HT1080 (cell line): ENCODE measurements at places on chromosomes 1 and 21. TPM values are rescaled to one million over a fixed set of nuclear protein-coding genes. Genes with fewer than 3 reads are reported as not detected.

DNA sequence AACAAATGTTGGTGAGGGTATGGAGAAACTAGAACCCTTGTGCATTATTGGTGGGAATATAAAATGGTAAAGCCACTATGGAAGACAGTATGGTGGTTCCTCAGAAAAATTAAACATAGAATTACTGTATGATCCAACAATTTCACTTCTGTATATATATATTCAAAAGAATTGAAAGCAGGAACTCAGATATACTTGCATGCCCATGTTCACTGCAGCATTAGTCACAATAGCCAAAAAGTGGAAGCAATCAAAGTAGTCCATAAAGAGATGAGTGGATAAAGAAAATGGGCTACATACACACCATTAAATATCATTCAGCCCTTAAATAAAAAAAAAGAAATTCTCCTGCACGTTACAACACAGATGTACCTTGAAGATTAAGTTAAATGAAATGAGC is 34.1 kb downstream of the ABL2 start:
- no peak for DNase-seq

Gene PPIE
- total RNA-seq, result 32.3 and 32.4 TPM in 2 replicates

- no peak for DNase-seq
Observed at GRCh38 chr1:20154301-20154831, 15.2 kb downstream of the PLA2G2F start.

DNA sequence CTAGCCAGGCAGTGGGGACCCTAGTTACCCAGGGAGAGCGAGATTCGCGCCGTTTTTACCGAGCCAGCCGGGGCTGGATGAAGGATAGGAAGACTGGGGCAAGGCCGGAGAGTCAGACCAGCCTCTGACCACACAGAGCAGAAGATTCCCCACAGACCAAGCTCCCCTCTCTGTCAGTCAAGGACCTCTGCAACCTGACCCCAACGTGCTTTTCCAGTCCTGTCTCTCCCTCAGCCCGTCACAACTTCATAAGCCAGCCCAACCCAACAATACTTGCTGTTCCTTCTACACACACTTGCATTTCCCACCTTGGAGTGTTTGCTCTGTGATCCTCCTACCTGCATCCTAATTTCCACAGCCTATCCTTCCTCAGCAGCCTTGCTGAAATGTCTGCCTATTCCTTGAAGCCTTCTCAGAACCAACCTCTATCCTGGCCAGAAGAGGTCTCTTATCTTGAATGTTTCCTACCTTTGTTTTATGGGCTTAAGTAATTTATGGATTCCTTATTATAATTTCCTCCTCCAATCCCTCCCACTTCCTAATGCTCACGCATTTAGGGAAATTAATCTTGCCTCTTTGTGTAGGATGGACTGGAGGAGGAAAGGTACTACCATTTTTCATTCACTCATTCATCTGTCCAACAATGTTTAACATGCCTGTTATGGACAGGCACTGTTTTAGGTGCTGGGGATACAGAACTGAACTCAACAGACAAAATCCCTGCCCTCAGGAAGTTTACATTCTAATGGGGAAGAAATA is at the start of gene GSTM3:
Gene GSTM3, minus strand, starts transcription at position 424 of the 759 bp plus-strand sequence. CDS start 751 bp downstream, outside the sequence.
- DNase-seq, result peak; percentile 15

- DNase-seq, result peak; percentile 86
Observed at GRCh38 chr1:8822373-8823294, 5.2 kb upstream of the RERE start.

Gene SELENON
- 24.3 and 36.5 TPM in 2 replicates for total RNA-seq

DNA sequence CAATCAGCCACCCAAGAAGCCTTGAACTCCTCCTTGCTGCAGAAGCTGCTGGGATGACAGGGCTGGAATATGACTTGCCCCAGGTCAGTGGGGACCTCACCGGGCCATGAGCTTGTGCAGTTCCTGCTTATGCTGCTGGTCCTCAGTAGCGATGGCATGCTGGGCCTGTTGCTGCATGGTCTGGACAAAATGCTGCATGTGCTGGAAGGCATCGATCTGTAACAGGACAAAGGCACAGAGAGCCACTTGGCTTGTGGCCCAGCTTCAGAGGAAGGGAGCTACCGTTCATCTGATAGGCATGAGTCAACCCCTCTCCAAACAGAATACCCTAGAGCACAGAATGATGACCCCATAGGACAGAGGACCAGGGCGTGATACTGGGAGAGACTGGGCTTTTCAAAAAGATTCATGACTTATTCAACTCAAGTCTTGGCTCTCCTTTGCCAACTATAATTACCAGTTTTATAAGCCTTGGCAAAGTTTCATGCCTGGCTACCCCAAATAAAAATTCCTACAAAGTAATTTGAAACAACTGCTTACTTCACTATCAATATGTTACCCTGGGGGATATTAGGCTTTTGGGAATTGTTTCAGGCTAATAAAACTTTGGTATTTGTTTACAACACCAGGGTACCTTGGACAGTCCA is 34.7 kb upstream of the EXOSC10 start:
- DNase-seq, result peak; percentile 55

Gene FRRS1
- total RNA-seq, result 1.9 and 4.0 TPM in 2 replicates

Gene ITLN2
- not detected in 2 replicates for total RNA-seq

GRCh38 chr1:206470692-206471414 is 577 bp downstream of the IKBKE start:
- peak; percentile 88 for DNase-seq

- DNase-seq, result no peak
Observed at GRCh38 chr1:204414016-204414415, 2.4 kb upstream of the PPP1R15B start.

- no peak for DNase-seq
Observed at GRCh38 chr1:165573787-165574186, 30.0 kb downstream of the LRRC52 start.

DNA sequence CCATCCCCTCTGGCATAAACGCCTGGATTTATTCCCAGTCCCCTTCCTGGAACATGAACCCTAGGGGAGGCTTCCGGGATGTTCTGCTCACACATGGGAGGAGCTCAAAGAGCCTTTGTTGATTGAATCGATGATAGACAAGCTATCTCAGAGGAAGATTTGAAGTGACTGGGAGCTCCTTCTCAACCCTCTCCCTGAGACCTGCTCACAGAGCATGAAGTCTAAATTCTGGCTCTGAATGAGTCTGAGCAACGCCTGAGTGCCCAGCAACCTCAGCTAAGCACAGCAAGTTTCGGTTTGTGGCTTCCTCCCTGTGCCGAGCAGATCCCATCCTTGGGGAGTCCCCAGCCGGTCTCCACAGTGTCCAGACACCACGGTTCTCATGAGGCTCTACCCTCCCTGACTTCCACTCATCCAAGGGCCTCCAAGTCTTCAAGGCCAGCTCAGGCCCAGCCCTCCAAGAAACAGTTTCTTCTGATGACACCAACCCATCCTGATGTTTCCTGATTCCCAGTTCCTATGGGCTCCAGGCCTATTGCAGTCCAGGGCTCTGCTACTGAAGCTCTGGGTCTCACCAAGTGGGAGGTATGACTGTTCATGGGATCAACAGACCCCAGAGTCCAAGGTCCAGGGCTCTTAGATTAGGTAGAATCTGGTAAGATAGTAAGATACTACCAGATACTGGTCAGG is 190.8 kb downstream of the DYRK1A start:
- DNase-seq, result peak; percentile 10

GRCh38 chr1:41046347-41046775 is 24.8 kb upstream of the SLFNL1 start:
- no peak for DNase-seq

Gene S100A16
- 862 and 1,038 TPM in 2 replicates for total RNA-seq

DNA sequence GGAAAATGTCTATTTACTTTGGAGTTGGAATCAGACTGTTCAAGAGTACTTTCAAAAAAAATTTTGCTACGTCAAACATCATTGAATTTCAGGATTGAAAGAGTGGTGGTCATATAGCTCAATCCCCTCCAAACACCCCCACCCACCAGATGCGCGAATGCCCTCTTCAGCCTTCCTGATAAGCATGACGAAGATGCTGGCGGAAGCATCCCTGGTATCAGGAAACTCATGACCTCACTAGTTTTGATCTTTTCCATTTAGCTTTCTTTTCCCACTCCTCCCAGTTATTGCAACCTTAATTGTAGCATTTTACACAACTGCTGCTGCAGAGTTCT is 104.4 kb downstream of the LEPR start:
- no peak for DNase-seq

DNA sequence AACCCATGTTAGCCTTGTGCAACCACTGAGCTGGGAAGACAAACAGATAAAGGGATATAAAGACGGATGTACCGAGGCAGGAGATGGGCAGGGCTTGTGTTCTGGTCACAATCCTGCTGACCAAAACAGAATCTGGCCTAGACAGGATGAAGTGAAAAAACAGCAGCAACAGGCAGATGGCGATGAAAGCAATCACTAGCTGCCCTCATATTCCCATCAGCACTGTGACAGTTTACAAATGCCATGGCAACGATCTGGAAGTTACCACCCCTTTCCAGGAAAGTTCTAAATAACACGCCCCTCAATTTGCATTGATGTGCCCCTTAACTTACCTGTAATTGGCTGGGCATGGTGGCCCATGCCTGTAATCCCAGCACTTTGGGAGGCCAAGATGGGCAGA is 40.6 kb upstream of the CD46 start:
- DNase-seq, result peak; percentile 39

Gene OR2L8
- not detected in 2 replicates for total RNA-seq

- DNase-seq, result peak; percentile 34
Observed at GRCh38 chr1:89064632-89065031, 376 bp downstream of the GBP1 start.

Gene RCAN3
- 6.5 and 8.8 TPM in 2 replicates for total RNA-seq

GRCh38 chr1:39852214-39852791 is 31.0 kb downstream of the TRIT1 start:
- DNase-seq, result no peak

GRCh38 chr1:117638759-117639158 is 32.9 kb downstream of the TENT5C start:
- DNase-seq, result no peak

- DNase-seq, result no peak
Observed at GRCh38 chr1:1228596-1229321, 3.0 kb downstream of the SDF4 start.

- DNase-seq, result peak; percentile 27
Observed at GRCh38 chr1:12615865-12616708, 1.9 kb downstream of the DHRS3 start.

Gene SPATA1
- 0.20 TPM in 1 of 2 replicates, not detected in the other for total RNA-seq
